Stimulated activated CD8-positive, alpha-beta memory T cell treated with anti-CD3 and anti-CD28 coated beads, Interleukin-4, amount 100 ng/mL, for 4 hours (primary cell): ENCODE measurements at places on chromosomes 3 and 15.

DNA sequence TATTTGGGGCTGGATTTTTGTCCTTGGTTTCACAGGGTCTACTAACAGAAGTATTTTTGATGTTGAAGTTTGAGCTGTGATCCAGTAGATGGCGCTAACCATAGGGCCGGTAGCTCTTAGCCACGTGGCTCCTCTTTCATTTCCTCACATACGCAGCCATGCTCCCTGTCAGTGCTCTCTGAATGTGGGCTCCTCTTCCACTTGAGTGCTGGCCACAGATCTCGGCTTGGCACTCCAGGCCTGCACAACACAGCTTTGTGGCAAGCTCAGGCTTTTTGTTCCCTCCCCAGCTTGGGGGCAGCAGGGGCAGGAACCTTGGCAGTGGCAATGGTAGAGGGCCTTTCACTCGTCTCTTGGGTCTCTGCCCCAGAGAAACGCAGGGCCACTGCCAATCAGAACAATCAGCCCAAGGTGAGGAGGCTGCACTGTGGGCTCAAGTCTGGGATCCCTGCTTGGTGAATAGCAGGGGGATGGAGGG, 18.6 kb upstream of the DNAAF4 start:
- DNase-seq: no peak

DNA sequence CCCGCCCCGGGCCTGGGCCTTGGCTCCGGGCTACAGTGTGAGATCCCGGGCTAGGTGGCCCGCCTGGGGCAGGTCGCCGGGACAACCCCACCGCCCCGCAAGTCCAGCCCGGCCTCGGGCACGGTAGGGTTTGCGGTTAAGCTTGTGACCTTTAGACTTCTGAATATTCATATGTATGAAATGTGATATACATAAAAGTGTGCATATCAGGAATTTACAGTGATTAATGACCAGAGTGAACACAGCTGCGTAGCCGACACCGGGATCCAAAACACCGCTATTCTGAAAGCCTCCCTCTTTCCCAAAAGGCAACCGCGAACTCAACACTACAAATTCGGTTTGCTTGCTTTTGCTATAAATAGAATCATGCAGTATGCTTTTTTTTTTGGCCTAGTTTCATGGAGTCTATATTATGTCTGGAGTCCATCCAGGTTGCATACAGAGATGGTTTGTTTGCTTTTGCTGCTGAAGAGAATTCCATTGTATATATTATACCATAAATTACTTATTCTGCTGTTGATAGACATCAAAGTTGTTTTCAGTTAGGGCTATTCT, 636 bp upstream of the SNRPA1 start:
- no peak for DNase-seq

GRCh38 chr3:183826448-183827250, 1.3 kb upstream of the MAP6D1 start:
- DNase-seq: no peak

GRCh38 chr15:60695713-60696522, 217.0 kb upstream of the ICE2 start:
- DNase-seq: peak; percentile 60
